Stimulated activated CD4-positive, alpha-beta T cell treated with anti-CD3 and anti-CD28 coated beads, TNF-alpha, amount 100 ng/mL, for 1 hour (primary cell): ENCODE measurements at places on chromosomes 12 and 14.

GRCh38 chr14:79951572-79951971 lies 259.7 kb downstream of the DIO2 start:
- DNase-seq = no peak

- no peak for DNase-seq
Observed at GRCh38 chr12:67498991-67499390, 149.6 kb upstream of the DYRK2 start.

DNA sequence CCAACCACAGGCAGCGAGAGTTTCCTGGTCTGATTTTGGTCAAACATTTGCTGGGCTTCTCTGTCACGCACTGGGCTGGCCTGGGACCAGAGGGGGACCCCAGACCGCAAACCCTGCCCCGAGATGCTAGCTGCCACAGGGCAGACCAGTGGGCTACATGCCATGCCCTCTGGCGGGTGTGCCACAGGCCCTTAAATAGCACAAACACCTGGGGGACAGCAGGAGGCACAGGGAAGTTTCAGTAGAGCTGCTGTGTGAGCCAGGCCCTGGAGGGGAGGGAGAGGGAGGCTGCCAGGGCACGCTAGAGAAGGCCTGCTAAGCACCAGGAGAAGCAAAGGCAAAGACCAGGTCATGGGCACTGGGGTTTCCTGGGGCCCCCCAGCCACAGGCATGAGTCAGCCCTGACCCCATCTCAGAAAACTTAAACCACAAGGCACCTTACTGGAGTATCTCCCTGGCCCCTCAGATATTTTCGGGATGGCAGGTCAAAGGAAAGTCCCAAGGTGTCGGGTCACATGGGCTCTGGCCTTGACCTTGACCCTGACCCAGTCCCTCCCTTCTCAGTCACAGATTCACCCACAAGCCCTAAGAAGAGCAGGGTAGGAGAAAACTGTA lies 29.2 kb downstream of the ITPK1 start:
- no peak for DNase-seq

GRCh38 chr12:106234449-106234848 lies 13.4 kb downstream of the CKAP4 start:
- no peak for DNase-seq

DNA sequence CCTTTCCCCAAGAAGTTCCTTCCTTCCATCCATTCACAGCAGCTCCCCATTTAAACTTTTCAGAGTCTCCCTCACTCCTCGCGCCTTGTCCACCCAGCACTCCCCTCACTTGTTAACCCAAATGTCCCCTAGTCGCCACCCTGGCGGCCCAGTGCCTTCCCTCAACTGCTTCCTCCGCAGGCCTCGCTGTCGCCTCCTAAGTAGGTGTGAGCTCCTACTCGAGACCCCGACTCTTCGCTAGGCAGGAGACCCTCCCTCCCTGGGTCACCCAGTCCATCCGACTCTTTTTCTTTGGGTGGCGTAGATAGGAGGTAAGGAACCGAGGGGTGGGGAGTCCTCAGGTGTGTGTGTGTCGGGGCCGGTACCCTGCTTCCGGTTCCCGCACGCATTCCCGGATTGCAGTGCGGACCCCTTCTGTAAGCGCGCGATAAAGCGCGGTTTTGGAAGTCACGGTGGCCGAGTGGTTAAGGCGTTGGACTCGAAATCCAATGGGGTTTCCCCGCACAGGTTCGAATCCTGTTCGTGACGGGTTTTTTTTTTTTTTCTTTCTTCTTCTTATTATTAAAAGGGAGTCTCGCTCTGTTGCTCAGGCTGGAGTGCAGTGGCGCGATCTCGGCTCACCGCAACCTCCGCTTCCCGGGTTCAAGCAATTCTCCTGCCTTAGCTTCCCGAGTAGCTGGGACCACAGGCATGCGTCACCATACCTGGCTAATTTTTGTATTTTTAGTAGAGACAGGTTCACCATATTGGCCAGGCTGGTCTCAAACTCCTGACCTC lies 823 bp upstream of the SMARCC2 start:
- peak; percentile 25 for DNase-seq

DNA sequence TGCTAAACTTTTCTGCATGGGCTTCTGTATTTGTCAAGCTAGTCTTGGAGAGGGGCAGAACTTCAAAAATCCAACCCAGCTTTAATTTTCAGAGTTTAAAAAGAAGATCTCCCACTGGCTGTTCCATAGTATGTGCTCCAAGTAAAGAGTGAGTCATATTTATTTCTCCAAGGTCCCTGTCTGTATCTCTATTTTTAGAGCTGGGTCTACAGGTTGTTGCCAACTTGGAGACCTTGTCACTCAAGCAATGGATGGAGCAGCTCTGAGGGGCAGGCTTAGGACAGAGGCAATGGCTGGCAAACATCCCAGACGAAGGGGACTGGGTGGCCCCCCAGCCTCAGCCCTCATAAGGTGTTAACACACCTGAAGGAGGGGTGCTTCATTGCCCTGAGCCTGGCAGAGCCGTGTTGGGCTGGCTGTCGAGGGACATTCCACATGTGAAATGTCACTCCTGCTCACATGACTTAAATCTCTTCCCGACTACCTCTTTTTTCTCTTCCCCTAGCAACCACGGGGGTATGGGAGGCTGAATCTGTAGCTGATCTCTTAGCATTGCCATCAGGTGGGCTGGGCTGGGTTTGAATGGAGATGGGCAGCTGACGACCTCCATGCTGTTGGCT lies 103.1 kb downstream of the SMOC1 start:
- DNase-seq = no peak

DNA sequence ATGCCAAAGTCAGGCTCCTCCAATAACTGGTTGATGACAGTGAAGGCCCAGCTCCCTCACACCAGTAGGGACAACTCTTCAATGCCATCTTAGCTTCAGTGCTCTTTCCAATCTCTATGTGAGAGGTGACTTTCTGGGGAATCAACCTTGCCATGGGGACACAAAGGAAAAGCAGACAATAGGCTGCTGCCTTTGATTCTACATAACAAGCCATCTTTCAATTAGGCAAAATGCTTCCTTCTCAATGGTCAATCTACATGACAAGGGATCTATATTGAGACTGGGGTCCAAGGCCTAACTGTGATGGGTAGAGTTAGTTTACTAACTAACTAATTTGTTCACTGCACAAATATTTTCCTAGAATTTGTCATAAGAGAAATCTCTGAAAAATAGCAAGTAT lies 1417.5 kb upstream of the SEL1L start:
- DNase-seq = no peak

DNA sequence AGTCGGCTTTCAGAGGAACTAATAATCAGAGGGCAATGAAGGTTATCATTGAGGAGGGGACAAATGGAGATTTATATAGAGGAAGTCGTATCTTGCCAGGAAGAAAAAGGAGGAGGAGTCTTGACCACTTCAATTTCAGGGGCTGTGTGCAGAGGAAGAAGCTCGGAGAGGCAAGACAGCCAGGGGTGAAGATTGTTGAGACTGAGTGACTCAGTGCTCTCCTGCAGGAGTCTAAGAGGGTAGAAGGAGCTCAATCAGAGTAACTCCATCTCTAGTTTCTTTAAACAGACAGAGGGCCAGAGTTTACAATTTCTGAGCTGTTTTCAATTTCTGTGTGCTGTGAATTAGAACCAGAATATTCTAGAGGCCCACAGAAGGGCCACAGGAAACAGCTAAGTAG lies 439.3 kb upstream of the PRICKLE1 start:
- DNase-seq = no peak
